Stimulated activated CD8-positive, alpha-beta memory T cell treated with anti-CD3 and anti-CD28 coated beads, Interleukin-4, amount 100 ng/mL, for 48 hours (primary cell): ENCODE measurements at places on chromosomes 11 and 22.

DNA sequence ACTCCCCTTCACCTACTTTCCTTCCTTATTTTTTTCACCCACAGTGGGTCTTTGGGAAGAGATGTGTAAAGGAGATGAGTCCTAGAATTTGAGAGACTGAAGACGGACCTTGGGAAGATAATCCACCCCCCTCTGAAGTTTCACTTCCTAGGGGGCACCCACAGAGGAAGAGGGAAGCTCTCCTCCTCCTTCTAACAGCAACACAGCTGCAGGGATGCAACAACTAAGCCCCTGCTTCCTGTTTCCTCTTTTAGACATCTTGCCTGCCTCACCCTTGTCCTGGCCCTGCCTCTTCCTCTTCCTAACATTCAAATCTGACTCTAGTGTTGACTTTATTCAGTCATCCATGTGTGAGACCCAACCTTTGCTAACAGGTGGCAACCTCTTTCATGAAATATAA lies 424.6 kb downstream of the BUD13 start:
- no peak for DNase-seq

DNA sequence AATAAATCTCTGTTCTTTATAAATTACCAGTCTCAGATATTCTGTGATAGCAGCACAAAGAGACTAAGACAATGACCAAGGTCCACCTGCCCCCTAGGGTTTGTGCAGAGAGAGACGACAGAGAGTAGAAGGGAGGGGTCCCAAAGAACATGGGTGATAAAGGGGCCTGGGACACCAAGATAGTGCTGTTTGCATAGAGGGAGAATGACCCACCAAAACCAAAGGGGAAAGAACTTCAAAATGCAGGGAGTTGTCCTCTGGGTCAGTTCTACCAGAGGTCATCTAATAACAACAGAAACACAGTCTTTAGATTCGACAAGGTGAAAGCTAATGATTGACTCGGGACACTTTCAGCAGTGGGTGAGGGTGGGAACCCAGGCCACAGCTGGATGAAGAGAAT lies 23.7 kb downstream of the FAM227A start:
- DNase-seq: no peak

DNA sequence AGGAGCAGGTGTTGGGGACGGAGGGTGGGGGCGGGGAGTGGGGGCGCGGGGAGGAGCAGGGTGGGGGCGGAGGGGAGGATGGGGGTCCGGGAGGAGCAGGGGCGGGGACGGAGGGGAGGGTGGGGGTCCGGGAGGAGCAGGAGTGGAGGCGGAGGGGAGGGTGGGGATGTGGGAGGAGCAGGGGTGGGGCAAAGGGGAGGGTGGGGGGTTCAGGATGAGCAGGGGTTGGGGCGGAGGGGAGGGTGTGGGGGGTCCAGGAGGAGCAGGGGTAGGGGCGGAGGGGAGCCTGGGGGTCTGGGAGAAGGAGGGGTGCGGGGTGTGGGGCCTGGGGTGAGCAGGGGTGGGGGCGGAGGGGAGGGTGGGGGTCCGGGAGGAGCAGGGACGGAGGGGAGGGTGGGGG lies 17.1 kb downstream of the CRELD2 start:
- DNase-seq: peak; percentile 57

GRCh38 chr11:84476581-84476980 lies 1150.6 kb downstream of the DLG2 start:
- no peak for DNase-seq

GRCh38 chr11:67312187-67313021 lies 9.1 kb downstream of the SSH3 start:
- DNase-seq: peak; percentile 50

DNA sequence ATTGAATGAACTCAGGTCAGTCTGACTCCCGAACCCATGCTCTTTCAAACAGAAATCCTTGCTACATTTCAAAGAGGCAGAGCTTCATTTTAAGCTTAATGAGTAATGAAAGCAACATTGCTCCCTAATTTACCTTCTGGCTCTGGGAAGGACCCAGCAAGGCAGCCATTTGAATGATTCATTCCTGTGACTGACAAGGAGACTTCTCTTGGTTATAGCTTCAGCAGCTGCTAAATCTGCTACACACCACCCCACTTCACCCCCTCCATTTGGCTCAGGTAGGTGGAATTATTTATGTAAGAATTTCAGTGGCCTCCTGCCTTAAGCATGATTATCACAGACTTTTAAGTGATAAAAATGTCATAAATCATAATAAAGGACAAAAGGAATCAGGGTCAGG lies 117.7 kb downstream of the KCNC1 start:
- DNase-seq: no peak

GRCh38 chr11:75313513-75314272 lies 37.8 kb downstream of the ARRB1 start:
- no peak for DNase-seq

DNA sequence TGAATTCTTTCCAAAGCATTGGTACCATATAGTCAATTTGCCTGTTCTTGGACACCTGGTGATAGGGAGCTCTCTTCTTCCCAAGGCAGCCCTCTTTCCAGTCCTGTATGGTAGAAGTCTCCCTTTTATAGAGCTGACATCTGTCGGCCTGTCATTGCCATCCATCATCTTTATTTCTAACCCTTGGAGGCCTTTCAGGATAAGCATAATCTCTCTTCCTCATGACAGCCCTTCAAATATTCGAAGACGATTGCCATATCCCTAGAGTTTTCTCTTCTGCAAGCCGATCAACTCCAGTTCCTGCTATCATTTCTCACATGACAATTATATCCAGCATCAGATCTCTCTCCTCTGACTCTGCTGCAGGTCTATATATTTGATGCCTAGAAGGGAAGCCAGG lies 32.7 kb upstream of the SYN3 start:
- no peak for DNase-seq

DNA sequence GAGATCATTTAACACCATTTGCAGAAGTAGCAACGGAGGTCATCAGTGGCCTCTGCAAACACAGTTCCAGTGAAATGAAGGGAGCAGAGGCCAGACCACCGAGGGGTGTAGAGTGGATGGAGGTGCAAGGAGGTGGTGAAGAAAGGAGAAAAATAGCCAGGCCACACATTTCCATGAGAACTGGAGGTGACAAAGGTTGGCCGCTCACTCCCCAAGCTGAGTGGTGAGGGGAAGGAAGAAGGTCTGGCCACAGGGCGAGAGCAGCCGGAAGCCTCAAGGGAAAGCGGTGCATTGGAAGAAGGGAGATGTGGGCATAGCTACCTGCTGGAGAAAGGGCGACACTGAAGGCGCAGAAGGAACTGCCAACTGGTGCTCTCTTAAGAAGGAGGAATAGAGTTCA lies 20.1 kb upstream of the TMPRSS4 start:
- peak; percentile 18 for DNase-seq

- no peak for DNase-seq
Observed at GRCh38 chr11:108543316-108543964, 45.3 kb upstream of the POGLUT3 start.

DNA sequence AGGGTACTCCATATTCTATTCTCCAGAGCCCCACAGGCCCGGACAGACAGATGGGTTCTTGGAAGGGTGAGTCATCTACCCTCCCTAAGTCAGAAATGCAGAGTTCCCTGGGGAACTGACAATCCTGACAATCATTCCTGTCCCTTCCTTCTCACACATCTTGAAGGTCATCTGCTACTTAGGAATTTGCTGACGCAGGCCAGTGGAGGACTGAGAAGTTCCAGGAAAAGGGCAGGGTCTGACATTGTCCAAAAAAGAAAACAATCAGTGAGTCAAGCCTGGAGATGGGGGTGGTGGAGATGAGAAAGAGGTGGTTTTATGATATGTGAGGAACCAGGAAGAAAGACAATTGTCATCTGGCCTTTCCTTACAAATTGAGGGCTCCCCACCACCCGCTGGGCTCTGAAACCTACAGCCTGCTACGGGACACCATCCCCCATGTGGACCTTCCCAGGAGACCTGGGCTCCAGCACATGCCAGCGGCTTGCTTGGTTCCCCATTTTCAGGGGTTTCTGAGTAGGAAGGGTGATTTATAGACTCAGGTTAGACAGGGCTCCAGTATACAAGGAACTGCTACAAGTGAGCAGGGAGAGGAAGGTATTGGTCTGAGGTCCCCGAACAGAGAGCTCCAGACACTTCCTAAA lies 12.9 kb downstream of the CD59 start:
- no peak for DNase-seq

DNA sequence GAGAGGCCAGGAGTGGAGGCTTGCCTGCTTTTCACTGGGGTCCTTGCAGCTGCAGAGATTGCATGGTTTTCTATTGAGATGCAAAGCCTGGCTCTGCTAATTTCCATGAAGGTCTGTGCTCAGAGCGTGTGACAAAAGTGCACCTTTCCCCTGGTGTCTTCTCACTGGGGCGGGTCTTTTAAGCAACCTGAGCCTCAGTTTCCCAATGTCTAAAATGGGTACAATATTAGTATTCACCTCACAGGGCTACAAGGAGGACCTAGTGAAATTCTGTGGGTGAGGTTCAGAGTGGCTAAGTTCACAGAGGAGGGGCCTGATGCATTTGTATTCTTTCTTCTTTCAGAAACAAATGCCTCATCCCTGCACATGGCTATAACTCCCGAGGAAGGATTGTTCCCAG lies 20.3 kb downstream of the PPM1F start:
- no peak for DNase-seq

- no peak for DNase-seq
Observed at GRCh38 chr11:67304511-67305113, 1.3 kb downstream of the SSH3 start.

DNA sequence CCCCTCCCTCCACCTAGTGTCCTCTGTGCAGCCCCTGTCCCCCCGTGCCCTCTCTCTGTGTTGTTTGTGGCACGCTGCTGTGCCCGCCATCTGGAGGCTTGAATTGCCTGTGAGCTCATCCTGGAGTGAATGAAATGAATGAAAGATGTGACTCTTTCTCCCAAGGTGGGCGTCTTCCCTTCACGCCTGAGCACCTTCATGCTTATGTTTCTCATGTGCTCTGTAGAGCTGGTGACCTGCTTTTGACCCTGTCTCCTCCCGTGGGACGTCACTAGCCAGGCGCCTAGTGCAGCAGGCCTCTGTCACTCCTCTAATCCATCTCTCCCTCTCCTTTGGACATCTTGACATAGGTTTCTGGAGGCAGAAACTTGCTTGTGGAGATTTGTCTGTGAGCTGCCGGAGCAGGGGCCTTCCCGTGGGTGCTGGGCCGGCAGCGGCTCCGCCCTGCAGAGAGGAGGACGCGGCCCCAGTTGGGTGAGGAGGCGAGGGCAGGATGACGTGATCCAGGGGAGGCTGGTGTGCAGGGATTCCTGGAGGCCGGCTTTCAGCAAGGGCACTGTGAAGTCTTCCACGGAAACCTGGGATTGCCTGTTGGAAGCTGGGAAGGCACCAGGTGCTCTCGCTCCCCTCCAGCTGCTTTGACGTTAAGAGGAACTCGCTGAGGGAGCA lies 40.6 kb downstream of the MUC6 start:
- no peak for DNase-seq

DNA sequence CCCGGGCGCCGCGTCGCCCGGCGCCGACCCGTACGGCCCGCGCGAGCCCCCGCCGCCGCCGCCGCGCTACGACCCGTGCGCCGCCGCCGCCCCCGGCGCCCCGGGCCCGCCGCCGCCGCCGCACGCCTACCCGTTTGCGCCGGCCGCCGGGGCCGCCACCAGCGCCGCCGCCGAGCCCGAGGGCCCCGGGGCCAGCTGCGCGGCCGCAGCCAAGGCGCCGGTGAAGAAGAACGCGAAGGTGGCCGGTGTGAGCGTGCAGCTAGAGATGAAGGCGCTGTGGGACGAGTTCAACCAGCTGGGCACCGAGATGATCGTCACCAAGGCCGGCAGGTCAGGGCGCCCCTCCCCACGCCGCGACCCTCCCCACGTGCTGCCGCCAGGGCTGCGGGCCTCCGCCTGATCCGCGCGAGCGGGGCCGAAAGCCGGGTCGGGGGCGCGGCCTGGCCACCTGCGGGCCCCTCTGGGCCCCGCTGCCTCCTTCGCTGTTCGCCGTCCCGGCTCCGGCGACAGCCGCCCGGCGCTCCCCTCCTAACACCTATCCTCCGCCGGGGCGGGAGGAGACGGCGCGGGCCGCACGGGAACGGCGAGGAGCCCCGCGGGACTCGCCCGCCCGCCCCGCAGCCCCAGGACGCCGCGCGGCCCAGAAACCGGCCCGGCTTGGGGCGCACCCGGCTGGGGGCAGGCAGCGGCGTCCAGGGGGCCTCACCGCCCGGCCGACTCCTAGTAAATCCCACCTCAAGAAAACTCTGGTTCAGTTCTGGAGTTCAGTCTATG lies 560 bp downstream of the TBX1 start:
- no peak for DNase-seq

DNA sequence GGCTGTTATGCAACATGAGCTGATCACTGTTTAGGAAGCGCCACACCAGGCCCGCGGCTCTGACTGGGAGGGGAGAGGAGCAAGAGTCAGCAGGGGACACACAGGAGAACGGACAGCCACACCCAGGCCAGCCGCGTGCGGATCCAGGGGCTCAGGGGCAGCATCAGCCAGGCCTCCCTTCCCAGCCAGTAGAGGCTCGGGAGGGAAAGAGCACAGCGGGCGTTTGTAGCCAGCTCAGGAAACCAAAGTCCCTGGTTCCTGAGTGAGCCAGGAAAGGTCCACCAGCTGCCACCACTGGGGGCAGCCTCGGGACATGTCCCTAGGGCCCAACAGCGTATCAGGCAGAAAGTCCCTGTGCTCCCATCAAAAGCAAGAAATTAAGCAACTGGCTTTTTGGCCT lies 71.8 kb upstream of the PITPNB start:
- no peak for DNase-seq

DNA sequence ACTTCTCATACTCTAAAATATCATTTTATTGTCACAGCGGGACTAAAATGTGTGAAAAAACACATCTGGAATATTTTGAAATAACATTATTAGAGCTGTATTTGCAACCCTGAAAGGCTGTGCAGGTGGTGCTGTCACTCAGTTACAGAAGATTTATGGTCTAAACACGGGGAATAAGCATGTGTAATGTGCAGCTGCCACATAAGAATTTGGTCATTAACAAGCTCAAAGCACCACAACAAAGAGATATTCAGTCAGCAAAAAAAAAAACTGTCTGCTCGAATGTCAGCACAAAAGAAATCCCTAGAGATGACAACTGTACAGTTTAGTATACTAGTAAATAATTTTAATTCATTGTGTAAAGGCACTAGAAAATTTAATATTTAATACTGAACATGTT lies 31.3 kb downstream of the TMEM123 start:
- no peak for DNase-seq
